MCF 10A (cell line): ENCODE measurements at places on chromosomes 16 and 17.

DNA sequence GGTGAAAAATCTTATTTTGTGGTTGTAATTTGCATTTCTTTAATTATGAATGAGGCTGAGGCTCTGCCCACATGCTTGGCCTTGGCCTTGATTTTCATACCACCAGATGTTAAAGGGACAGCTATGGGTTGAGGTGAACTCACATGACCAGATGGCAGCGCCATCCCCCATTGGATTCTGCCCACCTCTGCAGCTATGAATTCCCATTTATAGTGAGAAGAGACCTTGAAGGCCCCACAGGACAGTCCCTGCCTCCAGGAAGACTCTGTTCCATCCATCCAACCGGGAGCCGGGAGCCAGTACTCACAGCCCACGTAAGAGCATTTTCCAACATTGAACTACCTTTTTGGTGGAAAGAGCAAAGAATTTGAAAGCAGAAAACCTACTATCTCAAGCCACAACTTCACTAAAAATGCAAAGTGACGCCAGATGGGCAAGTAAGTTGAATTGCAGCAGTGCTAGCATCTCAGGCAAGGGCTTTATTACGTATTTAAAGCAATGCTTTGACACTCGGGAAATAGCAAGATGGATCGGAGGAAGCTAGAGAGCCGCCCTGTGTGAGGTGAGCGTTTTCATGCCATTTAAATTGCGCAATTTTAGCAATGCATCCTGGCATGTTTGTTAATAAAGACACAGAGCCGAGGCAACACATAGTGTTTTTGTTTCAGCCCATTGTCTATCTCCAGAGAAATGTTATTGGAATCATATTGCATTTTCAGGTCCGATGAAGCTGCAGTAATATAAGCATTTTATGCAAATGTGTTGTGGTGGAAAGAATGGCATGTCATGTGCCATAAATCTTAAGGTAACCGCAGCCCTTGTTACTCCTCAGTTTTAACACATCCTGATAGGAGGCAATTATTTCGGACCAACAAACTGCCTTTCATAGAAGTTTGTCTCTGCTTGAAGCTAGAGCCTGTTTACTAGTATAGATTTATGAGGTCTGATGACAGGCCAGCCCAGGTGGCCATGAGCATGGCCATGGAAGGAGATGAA lies 273.4 kb upstream of the TNRC6C start:
- H3K27me3 ChIP-seq: peaks cover 57% of the 10 kb centered on the region
- no peaks in the 10 kb centered on the region for H3K36me3 ChIP-seq
- no peak overlapping the region for H3K27ac ChIP-seq
- H3K4me1 ChIP-seq: no peaks in the 10 kb centered on the region
- DNase-seq: no peak
- H3K4me3 ChIP-seq: no peak overlapping the region

GRCh38 chr17:7137171-7137943 lies 22.7 kb upstream of the ASGR2 start:
- no peak overlapping the region for H3K27ac ChIP-seq
- no peaks in the 10 kb centered on the region for H3K36me3 ChIP-seq
- no peak for DNase-seq
- no peaks in the 10 kb centered on the region for H3K4me1 ChIP-seq
- no peak overlapping the region for H3K4me3 ChIP-seq
- H3K27me3 ChIP-seq: peaks cover 26% of the 10 kb centered on the region

DNA sequence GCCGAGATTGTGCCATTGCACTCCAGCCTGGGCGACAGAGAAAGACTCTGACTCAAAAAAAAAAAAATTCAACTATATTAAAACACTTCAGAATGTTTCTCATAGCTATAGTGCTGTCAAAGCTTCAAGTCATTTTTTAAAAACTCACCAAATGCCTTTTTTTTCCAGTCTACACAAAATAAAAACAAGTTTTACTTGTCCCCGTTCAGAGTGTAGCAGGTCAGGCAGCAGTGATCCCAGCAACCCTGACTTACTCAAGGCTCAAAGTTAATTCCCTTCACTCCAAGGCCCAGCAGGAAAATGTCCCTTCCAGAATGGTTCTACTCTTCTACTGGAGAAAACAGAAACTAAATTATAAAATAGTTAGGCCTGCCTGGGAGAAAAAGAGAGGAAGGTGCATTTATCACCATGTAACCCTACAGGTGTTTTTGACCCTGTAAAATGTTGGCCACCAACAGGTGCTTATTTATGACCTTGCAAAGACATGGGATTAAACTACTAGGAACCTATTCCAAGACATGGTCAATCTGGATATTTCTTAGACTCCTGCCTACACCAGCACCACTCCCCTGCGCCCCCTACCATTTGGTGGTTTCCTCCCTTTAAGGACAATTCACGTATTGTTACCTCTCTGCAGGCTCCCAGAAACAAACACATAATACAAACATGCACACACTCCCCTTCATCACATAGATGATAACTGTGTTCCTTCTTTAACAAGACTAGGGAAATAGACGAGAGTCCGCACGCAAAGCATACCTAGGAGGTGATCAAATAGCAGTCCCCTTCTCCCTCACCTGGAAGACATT lies 5.4 kb downstream of the AMFR start:
- H3K4me1 ChIP-seq: peaks cover 31% of the 10 kb centered on the region
- H3K36me3 ChIP-seq: peaks cover 7% of the 10 kb centered on the region
- no peak for DNase-seq
- no peaks in the 10 kb centered on the region for H3K27me3 ChIP-seq
- no peak overlapping the region for H3K4me3 ChIP-seq

GRCh38 chr16:81608523-81609209 lies 164.1 kb downstream of the CMIP start:
- H3K4me3 ChIP-seq: no peak overlapping the region
- H3K36me3 ChIP-seq: peaks cover 20% of the 10 kb centered on the region
- peak overlapping the region; percentile 4 for H3K27ac ChIP-seq
- H3K4me1 ChIP-seq: peaks cover 36% of the 10 kb centered on the region

GRCh38 chr17:2023692-2024571 lies 1.2 kb downstream of the RTN4RL1 start:
- H3K4me3 ChIP-seq: peak overlapping the region; percentile 78
- H3K27me3 ChIP-seq: no peaks in the 10 kb centered on the region
- no peak overlapping the region for H3K27ac ChIP-seq
- no peaks in the 10 kb centered on the region for H3K36me3 ChIP-seq

DNA sequence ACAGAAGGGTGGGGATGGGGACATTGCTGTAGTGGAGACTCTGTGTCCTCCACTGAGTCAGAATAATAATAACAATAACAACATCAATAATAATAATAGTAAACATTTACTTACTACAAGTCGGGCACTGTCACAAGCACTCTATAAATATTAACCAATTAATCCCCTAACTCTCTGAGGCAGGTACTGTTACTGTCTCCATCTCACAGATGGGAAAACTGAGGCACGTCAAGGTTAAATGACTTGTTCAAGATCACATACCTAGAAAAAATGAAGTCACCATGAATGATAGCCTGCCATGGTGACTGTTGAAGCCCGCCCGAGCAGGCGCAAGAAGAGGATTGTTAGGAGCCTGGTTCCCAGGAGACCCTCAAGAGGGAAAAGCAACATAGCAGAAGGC lies 10.2 kb downstream of the PRR29 start:
- no peak for DNase-seq
- H3K36me3 ChIP-seq: no peaks in the 10 kb centered on the region
- no peak overlapping the region for H3K4me3 ChIP-seq
- no peaks in the 10 kb centered on the region for H3K27me3 ChIP-seq
- H3K27ac ChIP-seq: no peak overlapping the region

DNA sequence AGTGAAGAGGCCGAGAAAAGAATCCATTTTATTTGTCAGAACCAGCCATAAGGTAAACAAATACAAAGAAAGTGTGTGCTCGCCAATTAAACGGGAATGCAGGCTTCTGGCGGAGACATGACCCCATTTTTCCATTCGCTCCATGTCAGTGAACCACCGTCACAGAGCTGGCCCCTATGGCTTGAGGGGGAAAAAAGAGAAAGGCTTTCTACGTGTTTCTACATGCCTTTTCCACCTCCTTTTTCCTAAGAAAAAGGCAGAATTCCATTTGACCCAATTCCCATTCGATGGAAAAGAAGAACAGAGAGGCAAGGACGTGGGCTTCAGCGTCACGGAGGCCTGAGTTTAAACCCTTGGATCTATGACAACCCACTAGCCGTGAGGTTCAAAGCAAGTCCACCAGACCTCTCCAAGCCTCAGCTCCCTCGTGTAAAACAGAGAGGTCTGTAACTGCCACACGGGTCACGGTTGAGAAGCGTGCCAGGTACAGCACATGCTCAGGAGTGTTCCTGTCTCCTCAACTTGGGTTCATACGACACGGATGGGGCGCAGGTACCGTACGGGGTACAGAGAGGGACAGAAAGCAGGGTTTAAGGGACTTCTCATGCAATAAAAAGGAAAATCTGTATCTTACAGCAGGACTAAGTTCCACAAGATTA lies 91.9 kb downstream of the NXN start:
- peaks cover 11% of the 10 kb centered on the region for H3K4me1 ChIP-seq
- H3K27me3 ChIP-seq: no peaks in the 10 kb centered on the region
- H3K4me3 ChIP-seq: no peak overlapping the region
- H3K27ac ChIP-seq: no peak overlapping the region
- no peaks in the 10 kb centered on the region for H3K36me3 ChIP-seq

- peaks cover 28% of the 10 kb centered on the region for H3K36me3 ChIP-seq
- no peak overlapping the region for H3K27ac ChIP-seq
- H3K4me3 ChIP-seq: no peak overlapping the region
- no peaks in the 10 kb centered on the region for H3K27me3 ChIP-seq
- H3K4me1 ChIP-seq: peaks cover 8% of the 10 kb centered on the region
- no peak for DNase-seq
Measured at GRCh38 chr16:23464196-23464595, 11.2 kb upstream of the COG7 start.

DNA sequence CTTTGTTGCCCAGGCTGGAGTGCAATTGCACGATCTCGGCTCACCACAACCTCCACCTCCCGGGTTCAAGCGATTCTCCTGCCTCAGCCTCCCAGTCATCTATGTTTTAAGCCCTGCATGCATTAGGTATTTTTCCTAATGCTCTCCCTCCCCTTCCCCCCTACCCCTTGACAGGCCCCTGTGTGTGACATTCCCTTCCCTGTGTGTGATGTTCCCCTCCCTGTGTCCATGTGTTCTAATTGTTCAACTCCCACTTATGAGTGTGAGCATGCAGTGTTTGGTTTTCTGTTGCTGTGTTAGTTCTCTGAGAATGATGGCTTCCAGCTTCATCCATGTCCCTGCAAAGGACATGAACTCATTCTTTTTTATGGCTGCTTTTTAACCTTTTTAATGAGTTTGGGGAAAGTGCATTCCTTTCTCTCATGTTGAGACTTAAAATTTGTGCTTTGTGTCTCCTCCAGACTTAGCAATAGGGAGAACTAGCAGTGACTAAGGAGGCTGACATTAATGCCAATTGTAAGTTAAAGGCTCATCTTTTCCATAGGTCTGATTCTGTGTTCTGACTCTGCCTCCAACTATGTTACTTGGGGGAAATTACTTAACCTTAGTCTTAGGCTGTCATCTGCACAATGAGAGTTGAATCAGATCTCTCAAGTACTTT lies 17.7 kb upstream of the PHAF1 start:
- H3K4me3 ChIP-seq: no peak overlapping the region
- no peaks in the 10 kb centered on the region for H3K27me3 ChIP-seq
- no peak overlapping the region for H3K27ac ChIP-seq
- peaks cover 19% of the 10 kb centered on the region for H3K36me3 ChIP-seq

GRCh38 chr17:19978805-19979211 lies 1.2 kb upstream of the AKAP10 start:
- H3K36me3 ChIP-seq: peaks cover 3% of the 10 kb centered on the region
- H3K4me1 ChIP-seq: peaks cover 9% of the 10 kb centered on the region
- DNase-seq: no peak

GRCh38 chr17:8598913-8599312 lies 31.6 kb downstream of the MYH10 start:
- H3K36me3 ChIP-seq: peaks cover 11% of the 10 kb centered on the region
- no peaks in the 10 kb centered on the region for H3K4me1 ChIP-seq
- H3K27me3 ChIP-seq: no peaks in the 10 kb centered on the region
- H3K4me3 ChIP-seq: no peak overlapping the region
- no peak for DNase-seq
- H3K27ac ChIP-seq: no peak overlapping the region

- H3K4me3 ChIP-seq: no peak overlapping the region
- no peaks in the 10 kb centered on the region for H3K27me3 ChIP-seq
- DNase-seq: no peak
- no peaks in the 10 kb centered on the region for H3K4me1 ChIP-seq
Measured at GRCh38 chr16:79728048-79728922, 127.7 kb upstream of the MAF start.

DNA sequence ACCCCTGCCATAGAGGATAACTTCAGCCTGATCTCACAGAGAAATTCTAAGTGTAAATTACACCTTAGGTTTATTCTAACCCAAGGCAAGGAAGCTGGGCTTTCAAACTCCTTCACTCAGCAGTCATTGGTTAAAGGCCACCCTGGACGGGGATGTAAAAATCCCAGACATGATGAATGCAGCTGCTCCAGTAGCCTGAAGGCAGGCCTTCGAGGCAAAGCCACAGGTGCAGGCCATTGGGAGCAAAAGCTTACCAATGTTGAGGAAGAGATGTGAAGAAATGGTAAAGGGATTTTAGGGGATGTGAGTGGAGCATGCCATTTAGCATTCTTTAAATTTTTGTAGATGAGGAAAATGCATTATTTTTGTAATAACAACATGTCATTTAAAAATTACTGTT lies 514.4 kb downstream of the XYLT1 start:
- H3K36me3 ChIP-seq: no peaks in the 10 kb centered on the region
- DNase-seq: no peak
- H3K27ac ChIP-seq: no peak overlapping the region
- no peak overlapping the region for H3K4me3 ChIP-seq
- no peaks in the 10 kb centered on the region for H3K27me3 ChIP-seq
- no peaks in the 10 kb centered on the region for H3K4me1 ChIP-seq

GRCh38 chr17:38556239-38556638 lies 49.5 kb downstream of the SRCIN1 start:
- peaks cover 6% of the 10 kb centered on the region for H3K36me3 ChIP-seq
- DNase-seq: no peak
- H3K4me1 ChIP-seq: peaks cover 27% of the 10 kb centered on the region

- H3K27me3 ChIP-seq: peaks cover 24% of the 10 kb centered on the region
- no peak overlapping the region for H3K4me3 ChIP-seq
- no peaks in the 10 kb centered on the region for H3K36me3 ChIP-seq
- peaks cover 28% of the 10 kb centered on the region for H3K4me1 ChIP-seq
Measured at GRCh38 chr16:3954411-3954921, 74.0 kb upstream of the CREBBP start.

DNA sequence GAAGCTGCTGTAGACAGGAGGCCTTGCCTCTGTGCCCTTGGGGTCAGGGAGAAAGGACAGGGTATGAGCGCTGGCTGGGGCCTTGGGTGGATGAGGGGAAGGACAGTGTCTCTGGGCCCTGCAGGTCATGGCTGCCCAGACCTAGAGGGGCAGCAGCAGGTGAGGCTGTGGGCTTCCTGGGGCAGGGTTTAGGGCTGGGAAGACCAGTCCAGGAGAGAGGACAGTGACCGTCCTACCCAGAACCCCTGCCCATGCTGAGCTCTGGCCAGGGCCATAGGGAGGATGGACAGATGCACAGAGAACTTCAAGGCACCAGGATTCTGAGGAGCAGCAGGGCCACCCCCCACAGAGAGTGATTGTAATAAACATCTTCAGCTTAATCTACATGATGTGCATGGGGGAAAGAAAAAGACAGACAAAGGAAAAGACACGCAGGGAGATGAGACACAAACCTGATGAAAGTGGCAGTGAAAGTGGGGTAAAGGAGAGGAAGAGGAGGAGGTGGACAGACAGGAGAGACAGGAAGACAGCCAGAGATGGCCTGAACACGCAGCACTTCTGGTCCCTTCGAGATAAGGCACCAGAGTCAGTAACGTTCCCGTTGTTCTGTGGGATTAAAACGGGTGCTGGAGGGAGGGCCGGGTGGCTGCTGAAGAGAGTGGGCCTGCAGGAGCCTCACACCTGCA lies 17.5 kb downstream of the FLOT2 start:
- no peak overlapping the region for H3K4me3 ChIP-seq
- H3K27ac ChIP-seq: no peak overlapping the region
- peaks cover 59% of the 10 kb centered on the region for H3K36me3 ChIP-seq
- H3K27me3 ChIP-seq: no peaks in the 10 kb centered on the region
- DNase-seq: no peak
- peaks cover 19% of the 10 kb centered on the region for H3K4me1 ChIP-seq
